Subcutaneous adipose tissue (tissue), 4 donors: ENCODE measurements at places on chromosomes 11 and 22. TPM values are rescaled to one million over a fixed set of nuclear protein-coding genes. Genes with fewer than 3 reads are reported as not detected.

Gene PGR
- 5.5 TPM for total RNA-seq

Gene HBB
- 125 TPM for total RNA-seq

Gene DLG2
- 7.0 TPM for total RNA-seq

Gene PARVG
- total RNA-seq, result 18.3 TPM

Gene TIMM8B
- total RNA-seq, result 50.4 TPM

Gene VSIG10L2
- not detected for total RNA-seq

Gene HEPN1
- not detected for total RNA-seq

Gene TTC38
- total RNA-seq, result 63.7 TPM

Gene RPS19BP1
- total RNA-seq, result 107 TPM

Gene RAG2
- not detected for total RNA-seq

Gene DGCR6
- 6.6 TPM for total RNA-seq

Gene RNF141
- total RNA-seq, result 51.5 TPM

Gene OR10A2
- total RNA-seq, result not detected

Gene MMP11
- 2.2 TPM for total RNA-seq

Gene HEPHL1
- not detected for total RNA-seq

Gene MYBPC3
- total RNA-seq, result not detected

Gene PATE2
- not detected for total RNA-seq

Gene OR1S1
- total RNA-seq, result not detected

Gene GPHA2
- not detected for total RNA-seq

Gene CATSPER1
- total RNA-seq, result not detected

Gene ROBO4
- total RNA-seq, result 22.2 TPM

Gene RAC2
- total RNA-seq, result 12.6 TPM

Gene OR5P2
- total RNA-seq, result not detected

Gene GAL
- total RNA-seq, result 4.9 TPM

Gene TMEM191B
- not detected for total RNA-seq

Gene ARHGAP1
- total RNA-seq, result 45.2 TPM

Gene MS4A6E
- total RNA-seq, result 3.7 TPM

Gene PACSIN3
- total RNA-seq, result 33.5 TPM

Gene TRIM3
- total RNA-seq, result 22.0 TPM

Gene FAM181B
- total RNA-seq, result 0.19 TPM

Gene PIK3IP1
- total RNA-seq, result 179 TPM

Gene CENPM
- total RNA-seq, result not detected
